ENCODE measurements at places on chromosomes 11 and 22.

DNA sequence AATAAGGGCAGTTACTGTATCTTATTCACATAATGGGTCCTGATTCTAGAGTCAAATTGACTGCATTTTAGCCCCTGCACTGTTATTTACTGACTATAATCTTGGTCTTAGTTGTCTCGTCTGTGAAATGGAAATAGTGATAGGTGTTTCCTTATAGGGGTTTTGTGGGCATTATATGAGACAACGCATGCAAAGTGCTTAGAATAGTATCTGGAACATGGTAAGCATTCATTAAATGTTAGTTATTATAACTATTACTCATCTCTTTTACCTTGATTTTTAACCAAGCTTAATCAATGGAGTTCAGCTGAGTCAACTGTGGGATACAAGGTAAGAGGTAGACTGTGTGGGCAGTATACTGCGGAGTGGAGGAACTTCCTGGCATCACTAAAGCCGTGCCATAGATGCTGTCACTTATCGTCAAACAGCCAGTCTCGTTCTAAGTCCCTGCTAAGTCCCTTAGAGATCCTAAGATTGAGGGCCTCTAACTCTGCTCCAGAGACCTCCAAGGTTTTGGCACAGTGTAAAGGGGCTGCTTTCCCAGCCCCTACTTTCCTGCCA lies 2.6 kb upstream of the ZC3H12C start:
- no peak for DNase-seq

DNA sequence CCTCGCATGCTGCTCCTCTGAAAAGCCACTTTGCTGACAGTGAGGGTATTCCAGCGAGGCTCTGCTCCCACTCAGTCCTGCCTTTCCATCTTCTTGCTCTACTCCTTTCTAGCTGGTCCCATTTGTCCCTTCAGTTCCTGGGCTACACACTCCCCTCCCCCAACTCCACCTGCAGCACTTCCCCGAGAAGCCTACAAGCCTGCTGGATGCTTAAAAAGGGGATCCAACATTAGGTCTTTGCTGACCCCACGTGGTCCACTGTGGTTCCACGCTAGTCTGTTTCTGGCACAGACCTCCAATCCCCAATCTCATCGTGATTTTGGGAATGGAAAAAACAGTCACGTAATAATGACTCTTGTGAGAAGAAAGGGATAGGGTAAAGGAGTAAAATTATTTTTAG lies 121.6 kb upstream of the SNX19 start:
- DNase-seq: no peak

- DNase-seq: no peak
These were observed 2.4 kb downstream of the IPO7 start for GRCh38 chr11:9386901-9387300.

DNA sequence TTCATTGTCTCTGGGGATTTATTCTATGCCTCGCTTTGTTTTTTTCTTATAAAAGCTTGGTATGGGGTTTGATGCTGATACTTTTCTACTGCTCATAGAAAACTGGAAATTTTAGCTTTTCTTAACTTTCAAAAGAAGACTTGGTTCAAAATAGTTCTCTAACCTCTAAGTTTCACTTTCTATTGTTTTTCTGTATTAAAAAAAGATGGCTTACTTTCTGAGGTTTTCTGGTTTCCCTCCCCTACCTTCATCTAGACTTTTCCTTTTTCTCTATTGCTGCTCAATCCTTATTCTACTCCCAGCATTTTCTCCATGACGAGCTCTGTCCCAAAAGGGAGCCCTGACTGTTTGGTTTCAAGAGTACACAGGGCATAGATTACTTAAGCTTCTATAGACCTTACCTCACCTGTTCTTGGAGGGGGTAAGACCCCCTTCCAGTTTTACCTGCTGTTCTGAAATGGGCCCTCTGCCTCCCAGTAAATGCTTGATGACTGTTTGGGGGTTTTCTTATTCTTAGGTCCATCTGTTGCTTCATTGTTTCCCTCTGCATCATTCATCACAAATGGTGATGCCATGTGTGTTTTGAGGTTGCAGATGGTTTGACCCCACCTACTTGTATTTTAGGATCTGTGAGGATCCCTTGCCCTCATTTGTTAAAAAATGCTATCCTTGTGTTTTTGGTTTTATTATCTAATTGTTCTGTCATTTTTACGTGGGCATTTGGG lies 29.5 kb downstream of the DNHD1 start:
- DNase-seq: no peak

DNA sequence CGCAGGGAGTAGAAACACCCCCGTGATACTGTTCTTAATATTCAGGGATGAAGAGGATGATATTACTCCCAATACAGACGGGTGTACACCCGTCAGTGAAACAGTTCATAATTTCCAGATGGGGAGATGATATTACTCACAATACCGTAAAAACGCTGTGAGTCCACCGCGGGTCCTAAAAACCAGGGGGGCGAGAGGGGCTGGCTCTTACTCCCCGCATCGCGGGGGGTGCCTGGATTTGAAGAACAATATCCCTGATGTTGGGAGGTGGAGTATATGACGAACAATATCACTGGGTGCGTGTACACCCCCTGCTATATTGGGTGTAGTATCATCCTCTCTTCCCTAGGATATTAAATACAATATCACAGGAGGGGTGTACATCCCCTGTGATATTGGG lies 20.5 kb upstream of the APOL5 start:
- DNase-seq: peak; percentile 19

DNA sequence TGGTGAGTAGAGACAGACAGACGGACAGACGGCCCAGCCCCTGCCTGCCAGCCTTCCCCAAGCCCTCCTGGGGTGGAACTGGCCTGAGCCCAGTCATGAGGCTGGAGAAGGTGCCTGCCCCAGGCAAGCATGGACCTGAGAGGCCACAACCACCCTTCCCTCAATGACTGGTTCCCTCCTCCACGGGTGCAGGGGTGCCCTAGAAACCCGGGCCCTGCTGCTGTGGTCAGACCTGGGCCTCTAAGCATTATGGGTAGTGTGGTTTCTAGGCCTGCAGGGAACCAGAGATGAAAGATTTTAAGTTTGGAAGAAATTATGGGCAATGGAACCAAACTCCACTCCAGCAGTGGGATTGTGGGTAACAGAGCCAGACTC lies 13.5 kb downstream of the RHBDD3 start:
- no peak for DNase-seq

DNA sequence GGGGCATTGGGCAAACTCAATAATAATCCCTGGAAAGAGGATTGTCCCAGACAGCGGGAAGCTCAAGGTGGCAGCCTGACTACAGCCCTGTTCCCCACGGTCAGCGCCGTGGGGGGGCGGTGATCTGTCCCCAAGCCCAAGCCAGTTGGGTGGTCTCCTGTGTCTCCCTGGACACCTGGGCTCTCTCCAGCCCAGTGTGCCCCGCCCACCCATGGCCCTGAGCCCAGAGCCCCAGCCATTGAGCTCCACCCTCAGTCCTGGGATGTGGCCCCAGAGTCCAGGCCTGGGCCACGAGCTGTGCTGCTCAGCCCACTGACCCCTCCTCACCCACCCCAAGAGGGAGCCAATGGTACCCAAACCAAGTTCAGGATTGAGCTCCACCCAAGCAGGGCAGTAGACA lies 27.9 kb upstream of the PDE2A start:
- no peak for DNase-seq

- DNase-seq: no peak
These were observed 18.6 kb upstream of the MCHR1 start for GRCh38 chr22:40660730-40661129.

DNA sequence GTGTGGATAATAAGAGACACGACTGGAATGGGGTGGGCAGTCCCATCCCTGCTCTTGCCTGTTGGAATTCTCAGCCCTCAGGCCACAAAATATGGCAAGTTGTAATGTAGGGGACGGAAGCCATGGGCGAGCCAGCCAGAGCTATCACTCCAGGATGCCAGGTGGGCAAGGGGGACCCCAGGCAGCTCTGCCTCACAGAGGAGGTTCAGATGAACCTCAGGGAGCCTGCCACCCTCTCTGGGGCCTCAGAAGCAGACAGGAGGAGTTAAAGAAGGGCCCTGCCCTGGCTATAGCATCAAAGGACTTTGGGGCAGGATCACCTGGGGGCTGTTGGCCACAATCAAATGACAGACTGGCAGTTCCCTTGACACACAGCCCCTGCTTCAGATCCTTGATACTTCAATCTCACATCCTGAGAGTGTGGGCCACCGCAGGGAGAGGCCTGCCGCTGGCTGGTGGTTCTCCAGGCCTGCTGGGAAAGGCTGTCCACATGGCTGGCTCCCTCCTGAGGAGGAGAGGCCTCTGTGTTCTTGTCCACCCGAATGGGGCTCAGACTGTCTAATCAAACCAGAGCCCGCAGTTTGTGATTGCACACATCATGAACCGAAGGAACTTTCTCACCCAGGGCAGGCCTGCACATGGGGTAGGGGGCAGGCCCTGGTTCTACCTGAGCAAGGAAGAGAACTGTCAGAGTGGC lies 31.4 kb downstream of the IGLL1 start:
- no peak for DNase-seq

- DNase-seq: no peak
These were observed 460.0 kb downstream of the BUD13 start for GRCh38 chr11:116312570-116313391.

- DNase-seq: no peak
These were observed 107.8 kb downstream of the PTPRJ start for GRCh38 chr11:48087974-48088681.

GRCh38 chr11:17010851-17011420 lies 3.3 kb downstream of the PLEKHA7 start:
- no peak for DNase-seq

DNA sequence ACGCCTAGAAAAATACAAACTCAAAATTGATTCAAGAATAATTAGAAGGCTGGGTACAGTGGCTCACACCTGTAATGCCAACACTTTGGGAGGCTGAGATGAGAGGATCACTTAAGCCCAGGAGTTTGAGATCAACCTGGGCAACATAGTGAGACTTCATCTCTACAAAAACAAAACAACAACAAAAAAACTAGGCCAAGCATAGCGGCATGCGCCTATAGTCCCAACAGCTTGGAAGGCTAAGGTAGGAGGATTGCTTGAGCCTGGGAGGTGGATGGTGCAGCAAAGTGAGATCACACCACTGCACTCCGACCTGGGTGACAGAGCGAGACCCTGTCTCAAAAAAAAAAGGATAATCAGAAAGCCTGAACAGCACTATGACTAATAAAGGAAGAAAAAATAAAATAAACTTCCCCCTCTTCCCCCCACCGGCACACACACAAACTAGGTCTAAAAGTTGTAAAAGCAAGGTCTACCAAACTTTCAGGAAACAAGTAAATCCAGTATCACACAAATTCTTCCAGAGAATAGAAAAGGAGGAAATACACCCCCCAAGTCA lies 35.8 kb downstream of the RRAS2 start:
- no peak for DNase-seq

GRCh38 chr11:132064987-132065620 lies 694.7 kb downstream of the NTM start:
- DNase-seq: no peak

DNA sequence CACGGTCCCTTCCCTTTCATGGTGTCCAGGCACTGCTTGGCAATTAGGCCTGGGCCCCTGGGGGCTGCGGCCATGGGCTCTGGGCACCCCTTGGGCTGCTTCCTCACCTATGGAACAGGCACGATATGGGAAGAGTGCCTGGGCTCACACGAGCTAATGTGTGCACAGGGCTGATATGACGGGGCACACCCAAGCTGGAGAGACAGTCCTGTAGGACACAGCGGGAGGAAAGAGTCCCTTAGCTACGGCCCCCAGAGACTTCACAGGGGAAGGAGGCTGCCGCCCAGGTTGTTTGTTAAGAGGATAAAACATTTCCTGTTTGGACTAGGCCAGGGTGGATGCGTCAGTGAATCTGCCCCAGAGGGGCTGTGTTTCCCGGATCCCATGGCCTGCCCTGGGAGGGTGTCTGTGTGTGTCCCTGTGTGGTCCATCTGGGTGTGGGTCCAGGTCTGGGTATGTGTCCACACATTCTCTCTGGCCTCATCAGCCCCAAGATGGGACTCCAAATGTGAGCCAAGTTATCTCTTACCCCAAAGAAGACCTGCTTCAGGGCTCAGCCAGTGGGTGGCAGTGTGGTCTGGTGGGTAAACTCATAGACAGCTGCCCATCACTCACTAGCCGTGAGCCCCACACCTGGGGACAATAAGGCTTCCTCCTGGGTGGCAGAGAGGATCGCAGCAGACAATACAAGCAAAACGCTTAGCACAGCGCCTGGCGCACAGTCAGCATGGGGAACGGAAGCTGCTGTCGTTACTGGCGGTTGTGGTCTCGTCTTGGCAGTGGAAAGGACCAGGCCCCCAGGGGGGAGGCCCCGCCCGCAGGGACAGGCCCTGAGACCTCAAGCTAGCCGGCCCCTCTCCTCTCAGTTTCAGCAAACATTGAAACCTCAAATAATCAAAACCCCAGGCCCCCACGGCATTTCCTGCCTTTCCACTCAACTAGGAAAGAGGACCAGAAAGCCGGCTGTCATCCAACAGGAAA lies 3.2 kb upstream of the EMID1 start:
- peak; percentile 89 for DNase-seq

GRCh38 chr11:45413156-45413858 lies 127.2 kb upstream of the SYT13 start:
- no peak for DNase-seq

- DNase-seq: no peak
These were observed 37.7 kb upstream of the B3GAT1 start for GRCh38 chr11:134449713-134450112.

DNA sequence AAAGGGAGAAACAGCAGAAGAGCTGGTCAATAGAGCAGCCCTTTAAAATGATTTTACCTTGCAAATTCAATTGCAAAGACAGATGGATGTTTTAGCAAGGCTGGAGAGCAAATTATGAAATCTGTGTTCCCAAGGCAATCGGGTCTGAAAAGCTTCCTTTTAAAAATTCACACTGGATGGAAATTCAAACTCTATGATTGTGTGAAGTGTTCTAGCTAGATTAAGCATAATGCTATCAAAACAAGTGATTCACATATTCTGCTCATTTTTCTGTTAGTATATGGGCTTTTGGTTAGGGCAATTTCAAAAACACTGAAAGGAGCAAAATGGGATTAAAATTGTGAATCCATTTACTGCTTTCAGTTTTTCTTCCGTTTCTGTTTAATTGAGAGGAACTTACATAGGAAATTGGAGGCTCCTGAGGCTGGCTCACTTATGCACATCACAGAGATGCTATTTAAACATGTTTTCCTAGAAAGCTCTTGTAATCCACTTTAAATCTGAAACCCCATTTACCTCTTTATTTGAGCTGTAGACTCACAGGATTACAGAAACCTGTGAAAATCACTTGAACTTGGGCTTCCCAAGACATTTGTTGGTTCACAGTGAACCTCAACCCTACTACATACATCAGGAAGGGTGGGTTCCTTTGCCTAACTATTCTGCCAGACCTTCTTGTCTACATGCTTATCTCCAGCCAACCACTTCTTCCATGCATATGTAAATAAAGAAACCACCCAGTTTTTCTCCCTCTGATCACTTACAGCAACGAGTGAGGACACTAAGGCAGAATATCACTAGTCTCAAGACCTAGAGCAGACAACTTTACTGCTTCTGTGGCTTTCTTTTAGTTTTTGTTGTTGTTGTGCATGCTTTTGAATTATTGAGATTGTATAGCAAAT lies 201.9 kb upstream of the PITPNB start:
- DNase-seq: no peak

Measured in activated CD4-positive, alpha-beta T cell treated with anti-CD3 and anti-CD28 coated beads, Interleukin-2, amount 50 U/mL, for 16 hours (primary cell).